ENCODE measurements at places on chromosomes 13 and 19.

DNA sequence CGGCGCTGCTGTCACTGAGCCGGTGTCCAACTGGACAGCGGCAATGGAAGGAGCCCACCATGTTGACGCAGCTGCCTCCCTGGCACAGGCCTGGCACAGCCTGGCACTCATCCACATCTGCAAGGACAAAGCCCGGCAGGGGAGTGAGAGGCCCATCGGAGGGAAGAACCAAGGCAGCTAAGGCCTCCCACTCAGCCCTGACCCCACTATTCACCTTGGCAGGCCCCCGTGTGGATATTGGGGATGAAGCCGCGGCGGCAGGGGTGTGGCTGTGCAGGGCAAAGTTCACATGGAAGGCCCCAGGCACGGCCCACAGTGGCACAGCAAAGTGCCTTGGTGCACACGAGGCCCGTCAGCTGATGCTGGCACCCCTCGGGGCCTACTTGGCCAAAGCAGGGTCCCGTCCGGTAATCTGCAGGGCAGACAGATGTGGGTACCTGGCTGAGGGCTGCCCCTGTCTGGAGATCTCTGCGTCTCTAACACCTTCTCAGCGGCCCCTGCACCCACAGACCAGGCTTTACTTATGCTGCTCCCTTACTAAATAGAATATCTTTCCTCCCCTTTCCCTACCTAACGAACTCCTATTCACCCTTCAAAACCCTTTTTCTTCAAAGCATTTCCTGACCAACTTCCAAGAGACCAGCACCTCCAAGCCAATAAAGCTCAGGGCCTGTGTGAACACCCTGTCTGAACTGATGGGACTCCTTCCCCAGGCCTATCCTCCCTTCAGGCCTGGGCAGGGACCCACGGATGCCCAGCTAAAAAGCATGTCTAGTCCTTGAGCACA, 7.5 kb downstream of the FBN3 start:
- DNase-seq = no peak

GRCh38 chr19:50509366-50509765, 1.6 kb downstream of the JOSD2 start:
- DNase-seq = no peak

DNA sequence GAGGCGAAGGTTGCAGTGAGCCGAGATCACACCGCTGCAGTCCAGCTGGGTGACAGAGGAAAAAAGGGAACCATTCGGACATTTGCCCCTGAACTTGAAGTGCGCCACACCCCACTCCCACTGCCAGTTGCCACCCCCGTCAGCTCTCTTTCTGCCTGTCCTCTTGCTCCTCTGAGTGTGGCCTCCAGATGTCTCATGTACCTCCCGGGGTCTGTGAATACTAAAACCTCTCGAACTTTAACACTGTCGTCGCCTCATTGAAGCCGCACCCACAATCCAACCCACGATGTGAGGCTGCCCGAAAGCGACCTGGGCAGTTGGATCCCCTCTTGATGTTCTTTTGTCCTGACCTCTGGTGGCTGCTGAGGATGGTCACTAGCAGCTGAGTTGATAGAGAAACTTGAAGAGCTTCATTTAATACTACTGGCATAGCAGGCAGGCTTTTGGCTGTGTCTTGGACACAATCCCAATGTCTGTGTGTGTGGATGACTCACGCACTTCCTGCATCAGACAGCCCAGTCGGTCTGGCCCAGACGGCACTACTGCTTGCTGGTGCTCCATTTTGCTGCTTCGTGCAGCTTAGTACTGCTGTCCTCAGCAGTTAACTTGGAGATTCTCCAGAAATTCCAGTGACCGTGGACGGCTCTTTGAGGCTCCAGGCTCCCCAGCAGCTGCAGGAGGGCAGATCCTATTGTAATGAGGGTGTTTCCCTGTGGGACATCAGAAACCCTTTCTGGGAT, 4.2 kb downstream of the FPR3 start:
- no peak for DNase-seq

DNA sequence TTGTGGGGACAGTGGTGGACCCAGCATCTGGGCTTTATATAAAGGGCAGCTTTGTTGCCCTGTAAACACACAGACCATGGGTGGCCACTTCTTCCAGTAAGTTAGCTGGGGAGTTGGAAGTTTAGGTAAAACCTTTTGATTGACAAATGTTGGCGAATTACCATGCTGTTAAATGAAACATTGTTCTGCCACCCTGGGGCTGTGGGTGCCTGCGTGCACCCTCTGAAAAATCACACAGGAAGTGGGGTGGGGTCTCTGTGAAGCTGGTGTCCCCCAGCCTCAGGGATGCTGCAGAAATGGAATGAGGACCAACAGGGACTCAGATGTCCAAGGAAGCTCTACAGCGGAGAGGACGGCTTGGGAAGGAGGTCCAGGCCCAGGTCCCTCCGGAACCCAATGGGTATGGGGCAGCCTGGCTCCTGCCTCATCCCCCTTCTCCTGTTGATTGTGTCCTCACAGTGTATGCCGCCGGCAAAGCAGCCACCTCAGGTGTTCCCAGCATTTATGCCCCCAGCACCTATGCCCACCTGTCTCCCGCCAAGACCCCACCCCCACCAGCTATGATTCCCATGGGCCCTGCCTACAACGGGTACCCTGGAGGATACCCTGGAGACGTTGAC, 2.8 kb upstream of the USF2 start:
- DNase-seq = no peak

DNA sequence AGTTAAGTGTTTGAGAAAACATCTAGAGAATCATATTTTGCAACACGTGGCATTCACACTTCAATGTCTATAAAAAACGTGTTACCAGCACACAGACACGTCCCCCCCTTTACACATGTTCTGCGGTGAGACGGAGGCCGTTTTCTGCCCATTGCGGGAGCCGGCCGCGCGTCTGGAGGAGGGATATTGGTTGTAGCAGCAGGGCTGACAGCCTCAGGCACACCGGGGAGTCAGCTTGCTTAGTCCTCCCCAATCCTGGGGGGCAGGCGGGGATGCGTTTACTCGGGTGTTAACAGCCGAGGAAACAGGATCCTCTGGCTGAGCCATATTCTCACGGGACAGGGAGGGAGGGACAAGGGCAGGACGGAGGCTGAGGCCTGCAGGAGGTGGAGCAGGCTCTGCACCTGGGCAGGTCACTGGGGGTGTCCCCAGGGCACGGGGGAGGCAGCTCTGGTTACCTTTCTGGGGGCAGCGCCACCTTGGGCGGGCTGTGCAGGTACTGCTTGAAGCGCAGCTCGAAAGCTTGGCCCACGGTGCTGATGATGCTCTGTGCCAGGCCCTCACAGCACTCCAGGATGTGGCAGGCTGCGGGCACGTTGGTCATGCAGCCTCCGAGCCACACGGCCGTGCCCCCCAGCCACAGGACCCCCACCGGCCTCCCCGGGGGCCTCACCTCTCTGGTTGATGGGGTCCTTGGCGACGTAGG, 25.0 kb downstream of the SHC2 start:
- DNase-seq = no peak

DNA sequence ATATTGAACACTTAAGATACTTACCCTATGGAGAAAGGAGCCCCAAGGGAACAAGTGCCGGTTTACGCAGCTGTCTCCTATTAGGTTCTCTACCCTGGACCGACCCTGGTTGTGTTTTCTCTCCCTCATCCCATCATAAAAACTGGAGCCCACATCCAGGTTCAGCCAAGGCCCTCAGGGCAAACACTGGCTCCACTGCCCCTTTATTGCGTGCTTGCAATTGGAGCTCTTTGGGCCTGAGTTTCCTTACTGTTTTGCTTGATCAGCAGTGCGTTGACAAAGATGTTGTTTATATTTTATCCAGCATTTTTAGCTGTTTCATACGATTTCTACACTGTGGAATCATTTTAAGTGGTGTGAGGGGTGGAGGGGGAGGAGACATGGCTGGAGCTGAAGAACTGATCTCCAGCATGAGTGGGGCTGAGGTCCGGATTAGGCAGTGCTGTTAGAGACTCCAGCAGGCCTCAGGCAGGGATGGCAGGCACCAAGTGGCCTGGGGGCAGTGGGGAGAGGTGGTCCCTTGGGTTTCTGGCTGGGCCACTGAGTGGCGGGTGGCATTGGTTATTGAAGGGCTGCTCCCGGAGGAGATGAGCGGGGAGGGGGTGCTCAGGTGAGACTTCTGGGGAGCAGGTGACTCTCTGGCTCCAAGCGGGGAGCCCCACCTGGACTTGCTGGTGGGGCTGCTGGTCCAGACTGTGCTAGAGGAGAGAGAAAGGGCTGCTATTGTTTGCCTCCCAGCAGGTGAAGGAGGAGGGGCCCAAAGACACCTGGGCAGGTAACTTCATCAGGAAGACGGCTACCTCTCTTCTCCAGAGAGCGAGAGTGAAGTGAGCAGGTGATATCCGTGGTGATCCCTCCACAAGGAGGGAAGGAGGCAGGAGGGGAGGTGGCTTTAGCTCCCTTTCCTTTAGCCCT, 62.4 kb upstream of the RNF113B start:
- DNase-seq = no peak

DNA sequence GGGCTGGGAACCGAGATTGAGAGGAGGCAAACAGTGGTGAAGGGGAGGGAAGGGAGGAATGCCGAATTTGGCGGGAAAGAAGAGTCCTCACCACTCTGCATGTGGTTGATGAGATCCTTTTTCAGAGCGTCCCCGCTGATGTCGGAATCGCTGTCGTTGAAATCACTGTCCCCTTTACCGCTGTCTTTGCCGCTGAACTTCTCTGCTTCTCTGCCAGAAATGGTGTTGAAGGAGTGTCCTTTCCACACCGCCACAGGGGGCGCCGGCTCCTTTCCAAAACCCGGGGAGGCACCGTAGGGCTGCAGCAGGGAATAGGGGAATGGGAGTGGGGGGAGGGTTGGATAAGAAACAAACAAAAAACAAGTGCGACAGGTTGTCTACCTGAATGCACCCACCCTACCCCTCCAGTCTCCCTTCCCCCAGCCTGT, 3.1 kb downstream of the PCDH8 start:
- DNase-seq = no peak

GRCh38 chr19:51691074-51691583, 2.0 kb upstream of the SPACA6 start:
- no peak for DNase-seq

DNA sequence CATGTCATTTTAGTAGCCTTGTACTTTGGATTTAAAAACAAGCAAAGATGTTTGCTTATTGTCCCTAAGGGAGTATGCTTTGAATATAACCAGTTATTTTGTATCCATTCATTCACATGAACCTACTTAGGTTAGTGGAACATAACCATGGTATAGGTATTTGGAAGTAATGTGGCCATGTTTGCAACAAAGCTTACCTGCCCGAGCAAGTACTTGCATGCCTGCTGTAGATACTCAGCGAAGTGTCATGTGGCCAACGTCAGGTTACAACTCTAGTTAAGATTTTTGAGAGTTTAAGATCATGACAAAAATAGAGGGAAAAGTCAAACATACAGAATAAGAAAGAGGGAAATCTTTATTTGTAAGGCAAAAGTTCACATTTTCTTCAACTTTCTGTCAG, 57.2 kb downstream of the COG6 start:
- no peak for DNase-seq

DNA sequence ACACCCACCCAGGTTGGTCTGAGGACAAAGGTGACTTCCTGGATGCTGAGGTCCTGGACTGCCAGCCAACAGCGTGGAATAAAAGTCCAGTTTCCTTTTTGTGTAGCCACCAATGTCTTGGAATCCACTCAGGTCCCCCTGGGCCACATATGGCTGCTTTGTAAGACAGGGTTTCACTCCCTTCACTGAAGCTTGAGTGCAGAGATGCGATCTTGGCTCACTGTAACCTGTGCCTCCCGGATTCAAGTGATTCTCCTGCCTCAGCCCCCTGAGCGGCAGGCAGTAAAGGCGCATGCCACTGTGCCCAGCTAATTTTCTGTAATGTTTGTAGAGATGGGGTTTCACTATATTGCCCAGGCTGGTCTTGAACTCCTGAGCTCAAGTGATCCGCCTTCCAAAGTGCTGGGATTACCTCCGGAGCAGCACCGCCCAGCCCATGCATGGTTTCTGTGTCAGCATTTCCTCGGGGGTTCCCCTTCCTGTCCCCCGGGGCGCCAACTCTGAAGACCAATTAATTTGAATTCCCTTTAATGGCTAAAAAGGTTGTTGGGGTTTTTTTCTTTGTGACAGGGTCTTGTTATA, 17.5 kb downstream of the KANK2 start:
- DNase-seq = no peak

DNA sequence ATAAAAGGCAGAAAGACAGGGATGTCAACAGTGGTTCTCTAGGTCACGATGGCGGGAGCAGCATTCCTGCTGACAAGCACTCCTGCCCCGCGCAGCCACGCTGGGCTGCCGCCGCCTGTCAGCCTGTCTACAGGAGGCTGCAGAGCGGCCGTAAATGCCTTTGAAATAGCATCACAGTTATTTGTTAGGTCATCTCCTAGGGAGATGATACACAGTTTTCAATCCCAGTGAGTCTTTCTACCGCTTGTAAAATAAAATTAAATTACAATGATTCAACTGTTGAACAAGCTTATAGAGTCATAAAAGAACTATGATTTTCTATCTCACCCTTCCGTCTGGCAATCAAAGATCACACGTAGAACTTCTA, 7.3 kb upstream of the SLC7A9 start:
- no peak for DNase-seq

DNA sequence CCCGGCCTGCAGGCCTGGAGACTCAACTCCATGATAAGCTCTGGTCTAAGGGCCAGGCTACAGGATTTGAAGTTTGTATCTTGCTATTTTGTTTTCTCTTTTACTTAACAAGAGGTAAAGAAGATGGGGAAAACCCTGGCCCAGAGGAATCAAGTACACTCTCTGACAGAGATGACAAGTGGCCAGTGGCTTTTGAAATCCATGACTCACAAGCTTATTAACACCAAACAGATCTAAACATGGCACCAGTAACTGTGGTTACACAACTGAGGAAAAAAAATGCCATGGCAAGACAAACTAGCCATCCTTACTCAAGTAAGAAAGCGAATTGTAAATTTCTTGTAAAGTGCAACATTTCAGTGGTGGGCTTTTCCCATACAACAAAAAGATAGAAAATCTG, 72.6 kb upstream of the SERTM1 start:
- no peak for DNase-seq

GRCh38 chr13:95087746-95088305, 213.4 kb downstream of the ABCC4 start:
- DNase-seq = no peak

DNA sequence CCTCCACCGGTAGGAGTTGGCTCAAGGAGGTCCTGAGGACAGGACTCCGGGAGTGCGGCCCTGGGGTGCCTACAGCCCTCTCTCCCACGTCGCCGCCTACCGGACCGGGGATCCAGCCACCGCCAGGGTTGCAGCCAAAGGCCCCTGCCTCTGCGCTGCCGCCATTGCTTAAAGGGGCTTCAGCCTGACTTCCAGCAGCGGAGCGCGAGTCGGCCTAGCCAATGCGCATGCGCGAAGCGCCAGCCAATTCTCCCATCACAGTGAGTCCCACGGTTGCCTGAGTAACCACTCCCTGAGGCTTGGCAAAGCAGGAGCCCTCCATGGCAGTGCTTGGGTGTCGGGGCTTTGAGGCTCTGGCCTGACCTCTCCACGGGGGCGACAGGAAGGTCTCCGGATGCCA, 21.5 kb upstream of the ZNF420 start:
- no peak for DNase-seq

DNA sequence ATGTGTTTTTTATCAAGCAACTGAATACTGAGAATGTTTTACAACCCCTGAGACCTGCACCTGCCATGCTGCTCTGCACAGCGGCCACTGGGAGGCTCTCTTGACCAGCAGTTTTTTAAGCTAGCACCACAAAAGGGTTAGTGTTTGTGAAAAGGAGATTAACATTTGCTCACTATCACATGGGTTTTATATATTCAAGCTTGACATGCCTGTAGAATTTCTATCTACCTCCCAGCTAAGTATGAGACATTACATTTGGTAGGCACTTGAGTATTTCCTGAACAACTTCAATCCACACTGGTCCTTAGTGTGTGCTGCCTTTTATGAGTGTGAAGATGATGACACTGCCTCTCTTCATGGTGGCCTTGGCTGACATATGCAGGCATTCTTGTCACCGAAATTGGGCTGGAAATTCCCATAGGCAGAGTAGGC, 1238.9 kb downstream of the UQCRFS1 start:
- DNase-seq = no peak
